ENCODE measurements at places on chromosomes 13 and 19.
A peak's percentile ranks its signal among the peaks of the same experiment; 100 is the strongest.

DNA sequence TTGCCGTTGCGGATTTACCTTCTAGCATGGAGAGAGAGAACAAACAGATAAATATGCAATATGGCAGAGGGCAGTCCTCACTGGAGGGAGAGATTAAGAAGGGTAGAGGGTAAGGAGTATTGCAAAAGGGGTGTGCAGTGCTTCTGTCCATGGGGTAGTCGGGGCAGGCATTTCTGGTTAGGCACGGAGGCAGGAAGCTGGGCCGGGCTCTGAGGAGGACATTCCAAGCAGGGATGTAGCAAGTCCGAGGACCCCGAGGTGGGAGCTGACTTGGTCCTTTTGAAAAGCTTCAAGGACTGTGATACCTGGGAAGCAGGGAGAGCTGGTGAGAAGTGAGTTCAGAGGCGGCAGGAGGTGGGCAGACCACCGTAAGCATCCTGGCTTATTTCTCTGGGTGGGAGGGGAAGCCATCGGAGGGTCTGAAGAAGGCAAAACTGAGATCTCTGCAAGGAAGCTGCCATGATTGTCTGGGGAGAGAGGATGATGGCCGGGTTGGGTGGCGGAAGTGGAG, 214.9 kb downstream of the FGF9 start:
- DNase-seq: no peak

- no peak for DNase-seq
Measured at GRCh38 chr19:582497-583197, 7.0 kb upstream of the HCN2 start.

DNA sequence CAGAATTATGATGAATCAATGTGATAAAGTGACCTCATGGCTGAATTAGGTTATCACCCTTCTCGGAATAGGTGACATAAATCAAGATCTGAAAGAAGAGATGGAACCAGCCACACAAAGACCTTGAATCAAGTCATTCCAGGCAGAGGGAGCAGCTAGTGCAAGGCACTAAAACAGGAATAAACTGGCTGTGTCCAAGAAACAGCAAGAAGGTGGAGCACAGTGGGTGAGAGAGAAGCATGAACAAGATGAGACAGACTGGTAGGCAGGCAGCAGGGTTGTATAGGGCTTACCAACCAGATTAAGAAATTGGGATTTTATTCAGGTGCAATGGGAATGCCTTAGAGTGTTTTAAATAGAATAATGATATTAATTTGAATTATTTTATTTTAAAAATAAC, 470.3 kb downstream of the PCDH20 start:
- no peak for DNase-seq

DNA sequence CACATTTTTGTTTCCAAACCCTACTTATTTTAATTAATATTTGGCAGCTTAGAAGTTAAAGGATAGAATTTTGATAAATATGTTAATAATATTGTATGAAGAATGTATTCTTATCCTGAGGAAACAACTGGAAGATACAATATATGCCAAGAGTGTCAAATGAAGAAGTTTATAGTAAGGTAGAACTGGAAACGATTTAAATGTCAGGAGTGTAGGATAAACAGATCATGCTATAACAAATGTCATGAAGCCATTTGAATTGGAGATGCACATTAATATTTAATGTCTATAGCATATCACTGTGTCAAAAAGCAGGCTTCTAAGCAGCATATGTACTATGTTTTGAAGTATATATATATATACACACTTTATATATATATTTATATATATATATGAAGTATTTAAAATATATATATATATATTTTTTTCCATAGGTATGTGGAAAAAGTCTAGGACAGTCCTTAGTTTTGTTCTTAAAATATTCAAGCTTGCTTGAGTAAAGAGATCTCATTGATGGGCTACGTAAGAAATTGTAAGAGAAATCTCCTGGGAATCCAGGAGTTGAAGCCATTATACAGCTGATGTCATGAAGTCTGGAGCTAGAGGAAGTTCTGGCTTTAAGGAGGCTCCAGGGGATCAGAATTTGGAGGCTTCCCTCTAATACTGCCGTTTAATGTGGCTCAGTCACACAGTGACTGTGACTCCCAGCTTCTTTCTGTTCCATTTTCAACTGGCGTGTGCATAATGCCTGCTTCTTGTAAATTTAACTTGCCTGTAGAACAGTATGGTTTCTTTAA, 79.9 kb upstream of the MYCBP2 start:
- no peak for DNase-seq

GRCh38 chr19:44741841-44742329, 6.6 kb upstream of the BCL3 start:
- no peak for DNase-seq

- DNase-seq: peak; percentile 47
Measured at GRCh38 chr13:46492946-46493345, 60.0 kb upstream of the LRCH1 start.

DNA sequence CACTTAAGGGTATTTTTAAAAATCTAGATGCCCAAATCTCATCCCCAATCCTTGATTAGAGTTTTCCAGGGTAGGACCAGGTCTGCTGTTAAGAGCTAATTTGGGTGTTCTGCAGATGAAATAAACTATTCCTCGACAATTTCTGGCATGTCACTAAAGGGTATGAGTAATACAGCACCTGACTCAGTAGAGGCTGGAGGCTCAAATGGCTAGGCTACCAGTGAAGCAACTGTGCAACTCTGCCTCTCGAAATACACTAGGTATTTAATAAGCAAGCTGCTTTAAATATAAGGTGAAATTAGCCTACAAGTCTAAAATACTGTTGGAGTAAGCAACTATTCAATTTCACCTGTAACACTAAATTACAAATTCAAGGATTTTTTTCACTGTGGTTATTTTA, 1.5 kb downstream of the RNF6 start:
- no peak for DNase-seq

DNA sequence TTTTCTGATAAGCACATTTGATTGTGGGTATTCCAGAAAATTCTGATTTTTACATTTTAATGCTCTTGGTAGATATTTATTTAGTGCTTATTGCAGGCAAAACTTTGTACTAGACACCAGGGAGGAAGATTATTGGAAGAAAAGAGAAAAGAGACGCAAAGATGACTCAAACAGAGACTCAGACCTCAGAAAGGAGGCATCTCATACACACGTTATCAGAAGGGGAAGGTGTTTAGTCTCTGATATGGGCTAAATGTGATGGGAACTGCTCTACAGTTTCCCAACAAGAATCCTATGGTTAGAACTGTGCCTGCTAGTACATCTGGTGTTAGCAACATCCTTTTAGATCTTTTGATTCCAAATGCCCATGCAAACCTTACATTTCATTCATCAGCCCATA, 245.6 kb downstream of the KLF5 start:
- no peak for DNase-seq

- no peak for DNase-seq
Measured at GRCh38 chr19:16327911-16328823, 3.5 kb downstream of the KLF2 start.

DNA sequence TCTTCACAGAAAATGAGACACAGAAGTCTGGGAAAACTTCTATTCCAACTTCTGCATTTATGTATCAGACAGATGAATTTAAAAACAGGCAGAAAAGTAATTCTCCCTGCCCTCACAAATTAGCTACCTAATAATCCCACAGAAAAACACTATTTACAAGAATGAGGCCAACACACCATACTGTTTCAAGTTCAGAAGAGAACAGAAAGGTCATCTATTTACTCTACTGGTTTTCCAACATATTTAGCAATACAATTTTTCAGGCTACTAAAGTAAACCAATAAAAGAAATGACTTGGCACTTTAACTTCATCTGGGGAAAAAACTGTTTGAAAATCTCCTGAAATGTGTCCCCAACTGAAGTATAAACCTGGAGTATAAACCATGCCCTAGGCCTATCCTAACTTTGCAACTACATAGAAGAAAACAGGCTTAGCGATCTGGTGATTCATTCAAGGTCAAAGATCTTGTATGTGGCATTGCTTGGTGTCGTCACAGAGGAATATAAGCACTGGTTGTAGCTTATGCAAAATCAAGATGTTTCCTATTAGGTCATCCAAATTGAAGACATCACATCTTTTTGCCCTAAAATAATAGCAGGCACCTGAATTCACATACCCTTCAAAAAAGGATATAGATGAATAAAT, 20.1 kb upstream of the EBPL start:
- no peak for DNase-seq

- DNase-seq: no peak
Measured at GRCh38 chr19:14271840-14272239, 65.9 kb upstream of the ADGRL1 start.

GRCh38 chr19:8085598-8086408, 33.2 kb downstream of the CCL25 start:
- DNase-seq: peak; percentile 67

- no peak for DNase-seq
Measured at GRCh38 chr13:71395053-71395452, 472.0 kb downstream of the DACH1 start.

DNA sequence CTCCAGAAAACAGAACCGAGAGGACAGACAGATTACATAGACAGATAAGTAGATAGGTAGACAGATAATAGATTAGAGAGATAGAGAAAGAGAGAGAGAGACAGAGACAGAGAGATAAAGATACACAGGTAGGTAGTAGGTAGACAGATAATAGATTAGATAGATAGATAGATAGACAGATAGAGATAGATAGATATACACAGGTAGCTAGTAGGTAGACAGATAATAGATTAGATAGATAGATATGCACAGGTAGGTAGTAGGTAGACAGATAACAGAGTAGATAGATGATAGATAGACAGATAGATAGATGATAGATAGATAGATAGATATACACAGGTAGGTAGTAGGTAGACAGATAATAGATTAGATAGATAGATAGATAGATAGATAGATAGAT, 10.1 kb downstream of the FFAR2 start:
- DNase-seq: no peak

DNA sequence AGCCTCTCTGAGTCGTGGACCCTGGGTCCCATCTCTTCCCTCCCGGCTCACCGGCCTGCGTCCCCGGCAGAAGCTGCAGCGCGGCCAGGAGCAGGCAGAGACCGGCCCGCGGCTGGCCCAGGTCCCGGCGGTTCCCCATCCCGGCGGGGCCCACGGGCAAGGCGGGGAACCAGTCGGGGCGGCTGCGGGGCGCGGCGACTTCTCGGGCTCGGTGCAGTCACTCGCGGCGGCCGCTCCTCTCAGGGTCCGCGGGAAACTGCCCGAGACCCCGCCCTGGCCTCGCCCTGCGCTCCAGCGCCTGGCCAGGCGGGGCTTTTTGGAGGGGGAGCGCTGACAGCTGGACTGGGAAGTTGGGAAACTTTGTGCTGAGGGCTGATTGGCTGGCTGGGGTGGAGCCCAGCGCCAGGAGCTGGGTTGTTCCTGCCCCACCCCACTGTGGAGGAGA, at the start of gene COL5A3:
Gene COL5A3 (minus strand): TSS at position 258 of the 445 bp plus-strand sequence. CDS start 119 bp downstream, at position 139.
- DNase-seq: no peak

DNA sequence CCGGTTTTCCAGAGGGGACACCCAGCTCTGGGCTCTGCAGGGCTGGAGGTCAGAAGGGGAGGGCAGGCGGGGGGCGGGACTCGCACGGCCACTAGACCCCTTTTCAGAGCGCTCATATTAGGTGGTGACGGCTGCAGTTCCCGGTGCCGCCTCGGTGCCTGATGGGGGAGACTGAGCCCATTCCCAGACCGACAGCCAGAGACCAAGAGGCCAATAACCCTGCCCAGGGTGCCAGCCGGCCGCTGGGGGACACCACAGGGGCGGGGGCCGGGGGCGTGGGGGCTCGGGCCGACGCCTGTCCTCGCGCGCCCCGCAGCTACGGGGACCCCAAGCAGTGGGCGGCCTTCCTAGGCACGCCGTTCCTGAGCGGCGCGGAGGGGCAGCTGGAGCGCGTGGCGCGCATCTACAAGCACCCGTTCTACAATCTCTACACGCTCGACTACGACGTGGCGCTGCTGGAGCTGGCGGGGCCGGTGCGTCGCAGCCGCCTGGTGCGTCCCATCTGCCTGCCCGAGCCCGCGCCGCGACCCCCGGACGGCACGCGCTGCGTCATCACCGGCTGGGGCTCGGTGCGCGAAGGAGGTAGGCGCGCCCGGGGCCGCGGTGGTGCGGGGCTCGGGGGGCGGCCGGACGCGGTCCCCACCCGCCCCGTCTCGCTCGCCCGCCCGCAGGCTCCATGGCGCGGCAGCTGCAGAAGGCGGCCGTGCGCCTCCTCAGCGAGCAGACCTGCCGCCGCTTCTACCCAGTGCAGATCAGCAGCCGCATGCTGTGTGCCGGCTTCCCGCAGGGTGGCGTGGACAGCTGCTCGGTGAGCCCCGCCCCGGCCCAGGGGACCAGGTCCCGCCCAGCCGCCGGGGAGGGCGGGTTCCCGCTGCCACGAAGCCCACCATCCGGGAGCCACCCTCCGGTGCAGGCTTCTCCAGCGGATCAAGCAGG, 2.4 kb downstream of the TIMM13 start:
- DNase-seq: peak; percentile 60

GRCh38 chr19:45952686-45953505, 20.8 kb downstream of the NOVA2 start:
- DNase-seq: peak; percentile 82

- peak; percentile 77 for DNase-seq
Measured at GRCh38 chr13:45851171-45851921, at the start of gene SIAH3. SIAH3 (minus strand) TSS chr13:45851753; CDS start chr13:45851629, 124 bp downstream.

- DNase-seq: no peak
Measured at GRCh38 chr19:10290357-10290875, 664 bp downstream of the ICAM5 start.

DNA sequence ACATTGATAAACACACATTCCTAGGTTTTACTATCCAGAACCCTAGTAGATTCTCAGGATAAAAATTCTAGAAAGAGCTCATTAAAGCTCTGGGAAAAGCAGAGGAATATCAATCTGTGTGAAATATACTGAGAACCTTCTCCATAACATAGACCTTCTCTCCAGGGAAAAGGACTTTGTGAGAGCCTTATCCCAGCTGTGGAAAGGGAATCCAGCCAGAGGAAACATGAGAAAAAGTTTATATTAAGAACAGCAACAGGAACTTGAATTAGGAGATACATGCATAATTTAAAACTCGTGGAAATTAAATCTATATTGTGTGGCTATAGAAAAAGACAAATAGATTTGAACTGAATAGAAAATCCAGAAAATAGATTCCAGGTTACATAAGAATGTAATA, 1639.9 kb downstream of the EFNB2 start:
- DNase-seq: no peak

DNA sequence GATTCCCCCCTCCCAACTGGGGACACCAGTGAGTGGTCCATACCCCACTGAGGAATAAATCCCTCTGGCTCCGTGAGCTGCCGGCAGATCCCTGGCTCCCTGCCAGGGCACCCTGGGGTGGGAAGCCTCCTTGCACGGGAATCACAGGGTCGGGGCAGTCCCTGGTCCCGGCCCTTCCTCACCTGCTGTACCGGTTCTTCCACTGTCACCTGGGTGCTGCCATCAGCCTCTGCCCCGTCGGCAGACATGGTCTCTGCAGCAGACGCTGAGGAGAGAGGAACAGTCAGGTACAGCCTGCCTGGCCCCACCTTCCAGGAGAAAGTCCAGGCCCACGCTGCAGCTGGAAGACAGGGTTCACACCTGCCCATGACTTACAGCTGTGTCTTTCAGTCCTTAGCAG, 6.3 kb downstream of the PLIN3 start:
- no peak for DNase-seq

- no peak for DNase-seq
Measured at GRCh38 chr19:18254546-18255503, 19.4 kb downstream of the IQCN start.
